ENCODE measurements at places on chromosomes 12 and 14.
A peak's percentile ranks its signal among the peaks of the same experiment; 100 is the strongest.

DNA sequence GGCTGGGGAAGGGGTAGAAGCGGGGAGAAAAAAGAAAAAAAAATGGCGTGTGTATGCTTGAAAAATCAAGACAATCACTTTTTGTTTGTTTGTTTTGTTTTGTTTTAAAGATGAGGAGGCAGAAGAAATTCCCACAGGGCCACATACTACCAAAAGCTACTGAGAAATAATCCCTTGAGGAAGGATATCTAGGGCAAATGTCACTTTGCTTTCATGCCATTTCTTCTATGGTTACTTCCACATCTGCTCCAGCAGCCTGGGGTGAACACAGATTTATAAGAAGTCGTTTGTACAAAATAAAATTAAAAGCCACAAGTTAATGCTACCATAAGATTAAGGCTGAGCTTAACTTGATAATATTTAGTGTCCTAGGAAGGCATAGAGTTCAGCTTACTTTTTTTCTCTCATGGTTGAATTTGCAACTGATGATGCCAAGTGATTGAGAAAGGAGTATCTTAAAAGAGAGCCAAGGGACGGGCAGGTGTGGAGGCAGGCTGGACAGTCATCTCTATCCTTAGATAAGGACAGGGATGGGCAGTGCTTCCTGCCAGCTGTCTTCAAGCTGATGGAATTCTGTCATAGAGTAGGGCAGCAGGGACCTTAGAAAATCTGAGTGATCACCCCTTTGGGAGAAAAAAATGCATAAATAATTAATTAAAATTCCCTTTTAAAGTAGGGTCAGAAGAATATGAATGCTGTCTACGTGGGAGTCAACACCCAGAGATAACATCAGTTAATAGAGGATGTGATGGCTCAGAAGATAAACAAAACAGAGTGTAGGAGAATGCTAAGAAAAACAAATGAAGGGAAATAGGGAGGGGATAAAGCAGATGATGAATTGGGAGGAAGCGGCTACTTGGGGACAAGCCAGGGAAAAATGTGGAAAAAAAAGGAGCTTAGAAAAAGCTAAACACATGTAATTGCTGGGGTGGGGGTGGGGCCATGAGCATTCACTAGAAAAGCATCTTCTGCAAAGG is 57.1 kb downstream of the DYRK2 start:
- DNase-seq = no peak

- no peak for DNase-seq
Measured at GRCh38 chr12:130661059-130661458, 55.0 kb downstream of the RIMBP2 start.

DNA sequence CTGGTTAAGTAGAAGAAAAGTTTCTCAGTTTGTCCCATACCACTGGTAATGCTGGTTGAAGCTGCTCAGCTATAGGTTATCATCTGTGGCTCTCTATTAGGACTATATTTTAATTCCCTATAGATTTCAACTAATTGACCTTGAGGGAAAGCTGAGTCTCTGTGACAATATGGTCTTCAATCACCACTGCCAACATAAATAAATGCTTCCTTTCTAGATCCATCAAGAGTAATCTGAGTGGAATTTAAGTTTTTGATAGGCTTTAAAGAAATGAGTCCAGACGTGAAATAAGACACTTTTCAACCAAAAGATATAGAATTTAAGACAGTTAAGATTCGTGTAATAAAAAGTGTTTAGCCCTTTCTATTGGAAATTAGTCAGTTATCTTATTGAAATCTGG is 63.5 kb upstream of the MYF6 start:
- DNase-seq = no peak

GRCh38 chr14:65329481-65329880 is 83.0 kb upstream of the FUT8 start:
- DNase-seq = no peak

DNA sequence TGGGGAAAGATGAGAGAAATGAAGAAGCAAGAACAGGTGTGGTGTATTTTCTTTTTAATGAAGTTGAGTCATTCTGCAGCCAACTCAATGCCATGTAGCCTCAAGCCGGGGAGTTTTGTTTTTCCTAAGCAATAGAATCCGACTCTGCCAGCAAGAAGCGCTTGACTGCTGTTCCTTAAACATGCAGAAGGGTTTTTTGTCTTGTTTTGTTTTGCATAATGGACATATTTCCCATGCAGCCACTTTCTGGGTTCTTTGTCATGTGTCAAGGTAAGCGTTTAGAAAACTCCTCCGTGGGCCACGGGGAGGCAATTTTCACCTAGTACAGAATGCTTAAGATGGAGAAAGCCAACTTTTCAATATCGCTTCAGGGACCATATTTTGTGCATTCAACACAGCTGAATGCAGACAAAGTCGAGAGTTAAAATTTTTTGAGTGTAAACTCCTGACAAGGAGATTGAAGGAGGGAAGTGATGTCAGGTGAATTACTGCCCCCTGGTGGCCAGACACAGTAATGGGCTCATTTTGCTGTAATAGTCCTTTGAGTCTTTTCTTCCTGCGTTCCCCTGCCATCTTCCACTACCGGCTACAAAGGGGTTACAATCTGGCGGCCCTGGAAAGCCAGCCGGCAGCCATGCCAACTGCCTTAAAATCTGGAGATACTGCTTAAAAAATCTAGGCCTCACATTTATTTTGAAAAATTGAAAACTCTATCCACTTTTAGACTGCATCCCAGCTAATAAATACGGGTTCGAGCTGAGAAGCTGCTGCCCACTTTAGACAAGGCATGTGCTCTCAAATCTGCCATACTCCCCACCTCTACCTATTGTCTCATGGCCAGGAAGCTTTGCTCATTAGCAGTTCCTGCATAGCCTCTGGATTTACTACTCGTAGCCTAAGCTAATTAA is 3.2 kb upstream of the FICD start:
- peak; percentile 44 for DNase-seq
